Activated effector memory CD4-positive, alpha-beta T cell treated with Interleukin-2 at 50 U/mL for 16 hours (primary cell): ENCODE measurements at places on chromosomes 3 and 15.

DNA sequence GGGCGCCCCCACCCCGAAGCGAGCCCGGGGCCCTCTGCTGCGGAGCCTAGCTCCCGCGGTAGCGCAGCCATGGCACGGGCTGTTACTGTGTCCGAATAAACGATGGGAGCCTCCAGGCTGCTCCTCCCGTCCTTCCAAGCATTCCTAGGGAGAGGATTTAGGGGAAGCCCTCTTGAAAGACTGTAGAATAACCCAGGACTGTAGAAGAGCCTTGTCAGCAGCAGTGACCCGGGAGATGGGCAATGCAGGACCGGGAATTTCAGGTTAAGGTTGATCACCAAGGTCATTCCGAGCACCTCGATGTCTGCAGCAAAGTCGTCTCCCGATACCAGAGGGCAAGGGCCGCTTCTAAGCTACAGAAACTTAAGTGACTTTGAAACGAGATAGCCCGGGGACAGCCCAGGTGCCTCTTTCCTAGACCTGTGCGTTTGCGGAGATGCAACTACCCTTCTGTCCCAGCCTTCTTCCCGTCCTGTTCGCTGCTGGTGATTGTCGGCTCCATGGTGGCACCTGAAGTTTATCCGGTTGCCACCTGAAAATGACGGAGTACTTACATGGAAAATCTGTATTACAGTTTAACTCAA lies 753 bp upstream of the MYO5A start:
- no peak for DNase-seq

DNA sequence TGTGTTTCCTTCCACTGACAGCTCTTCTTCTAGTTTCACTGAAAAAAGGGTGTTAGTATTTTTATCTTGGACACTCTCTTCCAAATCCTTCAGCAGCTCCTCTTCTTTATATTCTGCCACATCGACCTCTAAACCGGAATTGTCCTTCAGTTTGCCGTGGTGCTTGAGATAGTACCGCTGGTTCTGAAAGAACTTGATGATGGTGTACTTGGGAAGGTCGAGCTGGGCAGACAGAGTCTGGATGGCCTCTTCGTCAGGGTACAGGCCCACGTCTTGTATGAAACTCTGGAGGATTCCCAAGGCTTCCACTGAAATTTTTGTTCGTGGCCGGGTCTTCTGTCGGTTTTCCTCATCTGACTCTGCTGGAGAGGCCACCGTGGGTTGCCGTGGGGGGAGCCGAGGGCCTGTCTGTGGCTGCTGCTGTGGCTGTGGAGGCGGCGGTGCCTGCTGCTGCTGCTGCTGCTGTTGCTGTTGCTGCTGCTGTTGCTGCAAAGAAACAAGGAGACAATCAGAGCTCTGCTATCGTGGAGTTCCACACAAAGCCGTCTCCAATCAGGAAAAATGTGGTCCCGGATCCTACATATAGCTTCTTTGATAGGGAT lies 75.8 kb downstream of the SATB1 start:
- no peak for DNase-seq

- DNase-seq: no peak
Measured at GRCh38 chr3:135197246-135197645, 402.2 kb downstream of the EPHB1 start.

DNA sequence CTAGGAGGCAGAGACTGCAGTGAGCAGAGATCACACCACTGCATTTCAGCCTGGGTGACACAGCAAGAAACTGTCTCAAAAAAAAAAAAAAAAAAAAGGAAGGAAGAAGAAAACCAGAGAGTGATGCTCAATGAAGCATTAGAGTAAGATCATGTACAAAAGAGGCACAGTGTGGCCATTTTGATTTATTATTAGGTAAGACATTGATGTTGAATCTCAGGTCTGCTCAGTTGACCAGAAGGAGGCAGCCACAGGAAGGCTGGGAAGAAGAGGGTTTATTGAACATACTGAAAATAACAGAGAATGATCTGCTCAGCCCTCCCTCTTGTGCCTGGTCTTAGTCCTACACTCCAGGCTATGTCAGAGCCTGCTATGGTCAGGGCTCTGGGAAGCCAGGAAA lies 15.6 kb downstream of the LRRK1 start:
- DNase-seq: no peak

DNA sequence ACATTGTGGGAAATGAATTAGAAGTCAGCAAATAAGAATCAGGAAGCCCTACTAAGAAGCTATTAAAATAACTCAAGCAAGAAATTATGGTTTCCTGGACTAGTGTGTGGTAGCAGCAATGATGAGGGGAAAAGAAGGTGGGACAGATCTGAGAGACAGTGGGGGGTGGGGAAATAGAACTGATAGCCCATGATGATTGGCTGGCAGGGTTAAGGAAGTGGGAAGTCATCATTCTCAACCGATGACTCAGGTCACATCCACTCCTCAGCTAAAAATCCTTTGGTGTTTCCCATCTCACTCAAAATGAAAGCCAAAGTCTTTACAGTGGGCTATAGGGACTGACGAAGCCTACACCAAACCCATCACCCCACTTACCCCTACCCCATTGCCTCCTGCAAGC lies 153.9 kb upstream of the ARHGEF26 start:
- no peak for DNase-seq

DNA sequence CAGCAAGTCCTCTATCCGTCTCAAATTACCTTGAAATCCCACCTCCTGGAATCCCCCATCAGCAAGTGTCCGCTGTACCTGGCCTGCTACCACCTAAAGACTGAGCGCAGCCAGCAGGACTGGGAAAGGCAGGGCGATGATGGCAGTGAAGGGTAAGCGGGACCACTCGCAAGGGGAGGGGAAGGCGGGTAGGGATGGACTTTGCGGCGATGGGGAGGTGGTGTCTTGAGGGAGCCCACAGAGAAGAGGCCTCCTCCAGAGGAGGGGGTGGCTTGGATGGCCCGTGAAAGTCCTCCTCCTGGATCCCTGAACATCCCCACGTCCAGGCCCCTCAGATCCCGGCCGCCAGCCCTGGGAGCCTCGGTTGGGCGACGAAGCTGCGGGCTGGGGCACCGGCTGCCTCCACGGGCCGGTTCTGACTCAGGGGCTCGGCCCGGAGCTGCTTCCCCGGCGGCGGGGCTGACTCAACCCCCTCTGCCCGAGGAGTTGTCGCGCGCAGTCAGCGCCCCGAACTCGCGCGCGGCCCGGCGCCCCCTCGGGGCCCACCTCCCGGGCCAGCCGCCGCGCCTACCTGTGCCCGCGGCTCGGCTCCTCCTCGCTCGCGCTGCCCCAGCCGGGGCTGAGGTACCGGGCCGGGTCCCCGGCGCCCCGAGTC lies 512 bp downstream of the LARP6 start:
- no peak for DNase-seq

DNA sequence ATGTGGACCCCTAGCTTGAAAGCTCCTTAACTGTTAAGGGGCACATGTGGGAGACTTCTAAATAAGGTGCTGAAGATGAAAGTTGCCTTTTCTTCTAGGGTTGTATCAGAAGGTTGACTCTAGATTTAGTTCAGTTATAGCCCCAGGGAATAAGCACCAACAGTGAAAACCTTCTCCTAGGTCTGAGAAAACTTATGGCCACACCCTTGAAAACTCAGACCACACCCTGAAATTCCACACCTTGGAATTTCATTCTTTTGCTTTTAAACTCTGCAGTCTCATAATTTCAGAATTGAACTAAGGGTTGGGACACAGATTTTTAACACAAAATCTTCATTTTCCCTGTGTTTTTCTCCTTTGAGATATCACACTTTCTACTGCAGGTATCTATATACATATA lies 355.8 kb upstream of the IL12A start:
- DNase-seq: no peak

DNA sequence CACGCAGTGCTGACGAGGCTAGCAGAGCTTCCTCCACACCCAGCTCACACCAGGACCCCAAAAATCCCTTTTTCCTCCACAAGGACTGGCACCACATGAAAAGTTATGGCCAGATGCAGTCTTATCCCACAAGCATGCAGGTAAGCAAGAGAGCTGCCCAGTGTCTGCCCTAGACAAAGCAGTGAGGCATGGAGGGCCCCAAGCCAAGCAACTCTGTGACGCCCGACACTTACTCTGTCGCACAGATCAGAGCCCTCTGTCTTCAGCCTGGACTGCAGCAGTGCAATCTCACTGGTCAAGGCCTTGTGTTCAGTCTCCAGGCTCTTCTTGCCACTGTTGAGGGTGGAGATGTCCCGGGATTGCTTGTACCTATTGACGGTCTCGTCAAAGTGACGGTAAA lies 28.7 kb downstream of the RPN1 start:
- DNase-seq: no peak

GRCh38 chr3:105806359-105806758 lies 62.5 kb downstream of the CBLB start:
- DNase-seq: no peak

DNA sequence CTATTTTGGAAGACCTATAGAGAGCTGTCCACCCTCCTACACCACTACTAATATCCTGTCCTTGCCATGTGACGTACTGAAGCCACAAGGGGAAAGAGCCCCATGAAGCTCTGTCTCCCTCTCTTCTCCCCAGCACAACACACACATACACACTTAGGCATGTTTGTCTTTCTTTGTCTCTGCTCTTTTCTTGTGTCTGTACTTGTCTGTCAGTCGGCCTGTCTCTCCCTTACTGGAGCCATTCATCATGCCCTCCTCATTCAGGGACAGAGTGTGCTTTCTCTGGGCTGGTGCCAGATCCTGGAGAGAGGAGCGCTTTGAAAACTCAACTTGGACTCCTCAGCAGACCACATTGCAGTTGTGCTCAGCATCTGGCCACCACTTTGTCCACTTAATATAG lies 47.6 kb downstream of the PSMD6 start:
- no peak for DNase-seq

- no peak for DNase-seq
Measured at GRCh38 chr15:68495221-68495950, 63.4 kb upstream of the ITGA11 start.

- DNase-seq: no peak
Measured at GRCh38 chr15:38010395-38010794, 76.0 kb downstream of the TMCO5A start.

GRCh38 chr3:45993421-45994027 lies 2.1 kb downstream of the FYCO1 start:
- DNase-seq: peak; percentile 18

- no peak for DNase-seq
Measured at GRCh38 chr3:39668420-39668819, 141.0 kb upstream of the MYRIP start.

- no peak for DNase-seq
Measured at GRCh38 chr3:24519368-24520100, 24.9 kb upstream of the THRB start.

DNA sequence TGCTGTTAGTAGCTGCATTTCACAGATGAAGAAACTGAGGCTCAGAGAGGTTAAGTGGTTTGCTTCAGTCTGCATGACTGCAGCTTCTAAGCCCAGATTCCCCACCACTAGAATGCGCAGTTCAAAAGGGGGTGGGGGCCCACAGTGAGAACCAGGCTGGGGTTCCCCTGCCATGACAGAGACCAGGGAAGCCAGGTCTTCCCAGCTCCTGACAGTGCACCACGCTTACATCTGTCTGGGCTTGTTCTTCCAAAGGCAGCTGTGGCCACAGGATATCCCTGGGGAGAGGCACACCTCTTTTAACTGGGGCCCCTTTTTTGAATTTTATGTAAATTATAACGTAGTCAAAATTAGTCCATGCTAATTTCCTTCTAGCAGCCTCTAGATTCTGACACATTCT lies 5.3 kb downstream of the PLEKHO2 start:
- DNase-seq: no peak

DNA sequence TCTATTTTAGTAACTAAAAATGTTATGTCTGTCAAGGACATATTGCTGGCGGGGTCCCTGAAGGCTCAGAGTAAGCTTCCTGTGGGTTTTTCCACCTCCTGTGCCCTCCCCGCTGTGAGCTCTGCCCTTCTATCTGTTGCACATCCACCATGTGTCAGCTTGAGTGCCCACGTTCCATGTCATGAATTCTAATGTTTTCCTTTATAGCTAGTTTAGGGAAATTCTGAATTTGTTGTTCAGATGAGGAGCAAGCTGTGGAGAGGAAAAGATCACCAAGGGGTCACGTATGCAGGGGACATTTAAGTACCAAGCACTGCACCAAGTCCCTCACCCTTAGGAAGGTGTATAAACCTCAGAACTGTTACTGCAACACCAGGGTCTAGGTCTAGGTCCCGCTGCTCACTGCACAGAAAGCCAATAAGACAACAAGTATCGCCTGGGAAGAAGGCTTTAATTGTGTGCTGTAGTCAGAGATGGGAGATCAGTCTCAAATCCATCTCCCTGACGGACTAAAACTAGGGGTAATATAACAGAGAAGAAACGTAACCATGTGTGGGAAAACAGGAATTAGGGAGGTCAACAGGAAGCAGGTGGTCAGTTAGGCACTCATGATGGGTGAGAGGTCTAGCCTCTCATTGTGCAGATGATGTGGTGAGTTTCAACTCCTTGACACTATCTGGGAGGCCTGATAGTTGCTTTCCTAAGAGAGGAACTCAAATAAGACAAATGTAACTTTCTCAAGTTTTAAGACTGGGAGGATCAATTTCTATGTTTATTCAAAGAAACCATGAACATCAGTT lies 9.7 kb downstream of the GP9 start:
- DNase-seq: no peak

GRCh38 chr3:9703736-9704346 lies at the start of gene CPNE9:
Gene CPNE9 (plus strand): TSS chr3:9703833. CDS start chr3:9703997, 164 bp downstream.
- DNase-seq: no peak

- DNase-seq: no peak
Measured at GRCh38 chr3:58117561-58118181, 93.1 kb downstream of the DNASE1L3 start.
